Stimulated activated CD4-positive, alpha-beta T cell treated with anti-CD3 and anti-CD28 coated beads, Interleukin-4, amount 100 ng/mL, for 24 hours (primary cell): ENCODE measurements at places on chromosomes 16 and 17.

DNA sequence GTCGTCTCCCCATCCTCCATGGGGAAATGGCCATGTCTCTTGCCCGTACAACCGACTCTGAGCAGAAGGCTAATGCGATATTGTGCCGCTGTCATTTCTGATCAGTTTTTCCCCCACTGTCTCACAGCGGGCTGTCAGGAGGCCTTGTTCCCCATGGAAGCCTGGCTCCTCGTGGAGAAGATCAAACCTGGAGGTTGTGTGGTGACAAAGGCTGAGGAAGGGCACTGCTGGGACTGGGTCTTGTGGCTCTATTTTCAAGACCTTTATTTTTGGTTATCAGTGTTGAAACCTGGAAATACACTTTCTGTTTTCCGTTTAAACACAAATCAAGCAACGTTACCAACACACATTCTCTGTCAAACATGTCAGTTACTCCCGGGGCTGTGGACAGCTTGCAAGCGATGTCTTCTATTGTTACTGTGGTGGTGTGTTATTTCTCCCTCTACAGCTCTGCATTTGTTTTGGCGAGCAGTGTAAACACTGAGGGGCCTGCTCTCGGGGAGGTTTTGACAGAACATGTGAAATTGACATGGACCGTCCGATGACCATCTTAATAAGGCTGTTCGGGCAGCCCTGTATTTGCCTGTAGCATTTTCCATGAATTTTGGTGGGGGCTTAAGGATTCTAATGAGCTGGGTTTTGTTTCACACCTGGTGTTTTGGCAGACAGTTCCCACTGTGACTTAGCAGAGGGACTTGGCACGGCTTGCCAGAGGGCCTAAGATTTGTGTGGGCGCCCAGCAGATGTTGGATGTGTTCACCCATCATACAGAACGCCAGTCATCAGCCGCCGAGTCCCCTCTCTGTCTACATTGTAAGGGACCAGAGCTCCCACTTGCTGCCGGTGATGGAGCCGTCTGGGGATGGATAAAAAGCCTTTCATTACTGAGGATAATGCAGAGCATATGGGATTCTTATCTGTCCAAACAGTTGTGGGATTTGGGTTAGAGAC is 12.5 kb downstream of the RBFOX1 start:
- no peak for DNase-seq

DNA sequence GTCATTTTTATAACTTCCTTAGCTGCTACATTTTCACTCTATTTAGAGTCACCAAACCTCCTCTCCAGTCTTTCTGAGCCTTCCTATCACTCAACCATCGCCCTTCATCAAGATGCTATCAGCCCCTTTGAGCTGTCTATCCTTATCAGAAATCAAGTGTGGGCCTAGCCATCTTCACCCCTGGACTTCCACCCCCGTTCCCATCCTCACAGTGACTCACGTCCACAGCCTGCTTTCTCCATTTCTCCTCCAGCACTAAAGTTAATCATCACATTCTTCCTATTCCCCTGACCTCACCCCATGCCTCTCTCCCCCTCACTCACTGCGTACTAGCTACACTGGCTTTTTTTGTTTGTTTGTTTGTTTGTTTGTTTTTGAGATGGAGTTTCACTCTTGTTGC is 2.4 kb upstream of the TEKT3 start:
- DNase-seq: no peak

DNA sequence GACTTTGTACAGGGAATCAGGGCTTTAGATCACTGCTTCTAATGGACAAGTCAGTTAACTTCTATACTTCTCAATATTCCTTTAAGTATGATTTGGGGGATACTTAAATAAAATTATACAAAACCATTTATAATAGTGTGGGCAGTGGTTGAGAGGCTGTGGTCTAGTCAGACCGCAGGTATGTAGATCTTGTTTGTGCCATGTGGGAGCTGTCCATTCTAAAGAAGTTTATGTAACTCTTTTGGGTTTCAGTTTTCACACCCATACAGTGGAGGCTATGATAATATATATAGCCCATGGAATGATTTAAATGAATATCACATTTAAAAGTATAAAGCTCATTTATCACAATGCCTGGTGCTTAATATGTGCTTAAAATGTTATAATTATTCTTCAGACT is 654.3 kb upstream of the KIF2B start:
- DNase-seq: no peak

DNA sequence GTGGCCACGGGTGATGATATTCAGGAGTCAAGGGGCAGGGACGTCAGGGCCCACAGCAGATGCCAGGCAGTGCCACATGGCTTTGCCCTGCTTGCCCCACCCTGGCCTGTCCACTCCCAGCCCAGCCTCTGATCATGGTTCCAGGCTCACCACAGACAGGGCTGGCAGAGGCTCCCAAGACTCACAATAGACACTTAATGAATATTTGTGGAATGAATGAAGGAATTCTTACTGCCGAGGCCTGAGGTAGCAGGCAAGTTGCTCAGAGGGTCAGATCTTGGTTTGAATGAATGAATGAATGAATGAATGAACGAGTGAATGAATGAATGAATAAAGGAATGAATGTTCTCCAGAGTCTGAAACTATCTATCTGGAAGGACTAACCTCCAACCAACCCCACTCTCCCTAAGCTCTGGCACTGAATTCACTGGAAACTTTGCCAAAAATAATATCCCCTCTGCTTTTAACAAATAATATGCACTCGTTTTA is 60.9 kb downstream of the RAI1 start:
- DNase-seq: no peak

DNA sequence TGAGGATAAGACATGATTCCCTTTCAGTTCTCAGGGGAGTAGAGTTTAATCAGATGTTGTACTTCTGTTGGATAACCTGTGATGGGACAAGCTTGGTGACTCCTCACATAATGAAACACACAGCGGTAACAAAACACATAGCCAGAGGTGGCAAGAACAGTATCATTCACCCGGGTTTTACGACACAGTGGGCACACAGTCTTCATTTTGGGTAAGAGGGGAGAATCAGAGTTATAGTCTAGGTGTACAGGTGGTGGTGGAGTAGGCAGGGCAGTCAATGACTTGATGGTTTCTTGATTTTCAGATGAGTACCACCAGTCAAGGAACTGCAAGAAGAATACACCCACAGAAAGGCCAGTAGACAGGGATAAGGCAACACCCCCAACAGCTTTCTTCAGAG is 2.6 kb downstream of the PEX12 start:
- no peak for DNase-seq

GRCh38 chr17:18961634-18962493 is 9.9 kb downstream of the SLC5A10 start:
- peak; percentile 27 for DNase-seq

- peak; percentile 3 for DNase-seq
Measured at GRCh38 chr17:9470171-9470570, 105.4 kb downstream of the STX8 start.

DNA sequence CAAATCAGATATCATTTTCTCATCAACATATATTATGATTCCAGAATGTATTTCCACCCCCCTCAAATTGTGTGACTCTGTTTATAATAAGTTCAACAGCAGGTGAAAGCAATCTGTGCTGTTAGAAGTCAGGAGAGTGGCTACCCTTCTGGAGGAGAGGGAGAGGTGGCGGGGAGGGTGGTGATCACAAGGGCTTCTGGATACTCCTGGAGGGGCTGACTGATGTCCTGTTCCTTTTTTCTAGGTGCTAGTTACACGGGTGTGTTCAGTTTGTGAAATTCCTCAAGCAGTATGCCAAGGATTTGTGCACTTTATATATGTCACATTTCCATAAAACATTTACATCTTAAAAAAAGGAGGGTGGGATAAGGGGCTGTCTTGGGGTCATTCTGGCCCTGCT is 119.1 kb downstream of the IRF8 start:
- DNase-seq: no peak

- no peak for DNase-seq
Measured at GRCh38 chr16:87733190-87733589, 32.6 kb downstream of the KLHDC4 start.

GRCh38 chr16:54055864-54056263 is 230.7 kb downstream of the IRX3 start:
- DNase-seq: no peak

DNA sequence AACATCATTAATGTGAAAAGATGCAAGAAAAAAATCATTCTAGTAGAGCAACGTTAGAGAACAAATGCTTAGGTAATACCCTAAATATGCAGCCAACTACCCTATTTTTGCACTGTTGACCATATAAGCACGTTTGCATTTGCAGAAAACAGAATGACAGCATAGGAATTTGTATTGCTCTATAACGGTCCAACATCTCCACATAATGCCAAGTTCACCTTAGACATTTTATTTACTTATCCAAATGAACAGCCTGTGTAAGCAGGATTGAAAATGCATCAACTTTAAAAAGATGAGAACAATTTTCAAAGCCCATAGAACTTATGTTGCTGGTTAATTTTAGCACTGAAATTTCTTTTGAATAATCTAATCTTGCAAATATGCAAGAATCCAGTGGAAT is 19.1 kb upstream of the RSL1D1 start:
- DNase-seq: no peak

GRCh38 chr17:37592291-37592690 is 16.9 kb downstream of the SYNRG start:
- no peak for DNase-seq

- DNase-seq: no peak
Measured at GRCh38 chr16:24022797-24023196, 187.0 kb downstream of the PRKCB start.

- DNase-seq: no peak
Measured at GRCh38 chr17:6908807-6909206, 77.3 kb upstream of the TEKT1 start.

- no peak for DNase-seq
Measured at GRCh38 chr17:29982991-29983653, 41.7 kb downstream of the EFCAB5 start.

- no peak for DNase-seq
Measured at GRCh38 chr16:88022076-88023042, 71.1 kb downstream of the BANP start.
